Aorta (tissue), 5 donors: ENCODE measurements at places on chromosomes 1 and 21.

DNA sequence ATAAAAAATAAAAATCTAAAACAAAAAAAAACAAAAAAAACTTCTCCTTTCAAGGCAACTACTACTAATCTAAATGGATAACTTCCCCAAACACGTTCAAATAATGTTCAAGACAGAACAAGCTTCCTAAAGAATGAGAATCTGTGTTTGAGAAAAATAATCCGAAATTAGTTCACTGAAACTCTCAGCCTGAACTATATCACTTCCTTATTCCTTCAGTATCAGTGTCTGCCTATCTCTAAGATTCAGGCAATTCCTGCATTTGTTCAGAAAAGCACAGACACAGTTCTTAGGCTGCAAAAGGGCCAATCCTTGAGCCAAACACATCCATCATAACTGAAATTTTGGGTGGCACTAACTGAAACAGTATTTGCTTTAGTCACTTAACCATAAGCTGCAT lies 22.4 kb downstream of the DSTYK start:
- H3K36me3 ChIP-seq: no peaks in the 10 kb centered on the region
- no peaks in the 10 kb centered on the region for H3K27me3 ChIP-seq
- H3K4me3 ChIP-seq: no peak overlapping the region
- H3K4me1 ChIP-seq: no peaks in the 10 kb centered on the region
- no peak for DNase-seq
- no peak overlapping the region for H3K27ac ChIP-seq

DNA sequence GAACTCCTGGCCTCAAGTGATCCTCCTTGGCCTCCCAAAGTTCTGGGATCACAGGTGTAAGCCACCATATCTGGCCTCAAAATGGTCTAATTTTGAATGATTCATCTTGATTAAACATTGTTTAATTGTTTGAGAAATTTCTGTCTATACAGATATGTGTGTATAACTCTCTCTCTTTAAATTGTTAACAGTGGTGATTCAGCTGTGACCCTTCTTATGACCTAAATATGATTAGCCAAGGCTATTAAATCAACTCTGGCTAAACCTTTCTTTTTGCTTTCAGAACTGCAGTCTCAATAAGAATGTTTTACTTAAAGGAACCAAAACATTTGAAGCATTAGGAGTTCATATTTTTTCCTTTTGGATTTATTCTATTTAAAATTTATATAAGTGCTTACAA lies 19.2 kb upstream of the B3GALT5 start:
- H3K27ac ChIP-seq: no peak overlapping the region
- H3K4me1 ChIP-seq: no peaks in the 10 kb centered on the region
- no peaks in the 10 kb centered on the region for H3K27me3 ChIP-seq

- H3K27ac ChIP-seq: no peak overlapping the region
- H3K4me1 ChIP-seq: no peaks in the 10 kb centered on the region
- no peak for DNase-seq
- H3K4me3 ChIP-seq: no peak overlapping the region
- H3K36me3 ChIP-seq: no peaks in the 10 kb centered on the region
Observed at GRCh38 chr1:196501760-196502428, 106.3 kb downstream of the KCNT2 start.

- H3K36me3 ChIP-seq: no peaks in the 10 kb centered on the region
- H3K27me3 ChIP-seq: no peaks in the 10 kb centered on the region
- H3K4me3 ChIP-seq: no peak overlapping the region
- no peak for DNase-seq
- no peak overlapping the region for H3K27ac ChIP-seq
Observed at GRCh38 chr1:160544647-160545046, 21.6 kb upstream of the SLAMF6 start.

- no peaks in the 10 kb centered on the region for H3K36me3 ChIP-seq
- H3K27ac ChIP-seq: peak overlapping the region; percentile 46
Observed at GRCh38 chr1:8374812-8375211, 56.9 kb downstream of the SLC45A1 start.
